Heart left ventricle (tissue), 16 donors: ENCODE measurements at places on chromosomes 16 and 17. TPM values are rescaled to one million over a fixed set of nuclear protein-coding genes. Genes with fewer than 3 reads are reported as not detected.

DNA sequence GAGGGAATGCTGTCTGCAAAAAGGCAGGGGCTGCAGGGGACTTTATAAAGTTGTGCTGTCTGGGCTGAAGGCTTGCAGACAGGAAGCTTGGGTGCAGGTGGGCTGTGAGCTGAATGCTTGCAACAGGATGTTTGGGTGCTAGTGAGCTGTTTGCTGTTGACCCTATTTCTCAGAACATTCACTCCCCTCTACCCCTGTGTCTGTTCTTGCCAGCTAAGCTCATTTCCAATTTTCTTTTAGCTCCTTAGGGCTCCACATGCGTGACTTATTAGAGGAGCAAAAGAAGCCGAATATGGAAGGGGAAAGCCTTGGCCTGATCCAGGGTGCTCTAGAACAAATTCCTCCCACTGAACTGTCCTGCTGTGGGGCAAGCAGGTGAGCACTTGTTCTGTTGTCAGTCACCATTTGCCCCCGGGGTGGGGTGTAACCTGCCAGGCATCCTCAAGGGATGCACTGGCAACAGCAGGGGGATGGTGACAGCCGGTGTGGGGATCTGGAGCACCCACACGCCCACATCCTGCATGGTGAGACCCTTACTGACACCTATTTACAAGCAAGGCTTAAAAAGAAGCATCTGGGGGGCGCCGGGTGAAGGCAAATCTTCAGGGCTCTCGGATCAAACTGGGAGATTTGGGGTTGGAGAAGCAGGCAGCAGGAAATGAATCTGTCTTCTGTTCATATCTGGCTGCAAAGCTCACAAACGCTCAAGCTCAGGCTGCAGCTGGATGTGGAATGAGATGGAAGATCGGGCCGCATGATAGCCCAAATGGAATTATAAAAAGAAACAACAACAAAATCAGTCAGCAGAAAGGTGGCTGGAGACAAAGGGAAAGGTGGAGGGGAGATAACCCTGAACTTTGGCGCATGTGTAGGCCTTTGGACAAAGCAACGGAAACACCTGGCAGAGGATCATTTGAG lies 21.1 kb upstream of the NUP93 start:
- H3K27me3 ChIP-seq, result no peaks in the 10 kb centered on the region
- H3K36me3 ChIP-seq, result no peaks in the 10 kb centered on the region
- DNase-seq, result no peak
- no peak overlapping the region for H3K4me3 ChIP-seq

DNA sequence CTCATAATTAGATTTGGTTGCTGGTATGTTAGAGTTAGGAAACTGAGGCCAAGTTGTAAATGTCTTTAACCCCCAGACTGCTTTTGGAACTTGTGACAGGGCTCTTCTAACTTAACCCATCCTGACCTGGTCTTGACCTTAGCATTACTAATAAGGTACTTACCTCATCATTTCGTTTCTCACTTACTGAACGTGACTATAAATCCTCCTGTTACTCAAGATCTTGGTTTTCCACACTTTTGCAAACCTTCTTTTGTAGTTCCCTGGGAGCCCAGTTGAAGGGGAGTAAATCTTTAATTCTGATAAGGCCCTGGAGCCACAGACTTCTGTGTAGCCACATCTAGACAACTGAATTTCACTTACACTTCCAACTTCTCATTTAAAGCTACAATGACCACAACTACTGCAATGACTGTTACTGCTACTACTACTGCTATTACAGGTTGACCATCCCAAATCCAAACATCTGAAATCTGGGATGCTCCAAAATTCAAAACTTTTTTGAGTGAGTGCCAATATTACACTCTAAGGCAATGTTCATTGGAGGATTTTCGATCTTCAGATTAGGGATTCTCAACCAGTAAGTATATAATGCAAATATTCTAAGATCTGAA lies 248.8 kb upstream of the TBX2 start:
- no peaks in the 10 kb centered on the region for H3K27me3 ChIP-seq
- no peak for DNase-seq
- no peaks in the 10 kb centered on the region for H3K36me3 ChIP-seq

GRCh38 chr16:89344458-89344834 lies 126.9 kb downstream of the ZNF778 start:
- DNase-seq, result no peak
- H3K27ac ChIP-seq, result peak overlapping the region; percentile 5
- no peaks in the 10 kb centered on the region for H3K36me3 ChIP-seq

DNA sequence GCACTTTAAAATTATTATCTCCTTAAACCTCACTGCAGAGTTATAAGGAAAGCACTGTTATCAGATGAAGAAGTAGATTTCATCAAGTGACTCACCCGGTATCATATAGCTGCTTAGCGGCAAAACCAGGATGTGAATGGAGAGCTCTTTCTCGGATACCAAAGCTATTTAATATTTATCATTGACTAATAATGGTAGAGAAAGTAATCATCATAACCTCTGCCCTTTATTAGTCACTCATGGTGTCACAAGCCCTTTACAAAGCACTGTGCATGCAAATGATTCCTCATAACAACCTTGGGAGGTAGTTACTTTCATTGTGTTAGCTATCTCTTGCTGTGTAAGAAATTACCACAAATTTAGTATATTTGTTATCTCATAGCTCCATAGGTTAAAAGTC lies 592.9 kb downstream of the MAF start:
- H3K36me3 ChIP-seq, result no peaks in the 10 kb centered on the region
- no peaks in the 10 kb centered on the region for H3K27me3 ChIP-seq
- no peak overlapping the region for H3K27ac ChIP-seq
- no peak for DNase-seq
- no peak overlapping the region for H3K4me3 ChIP-seq

DNA sequence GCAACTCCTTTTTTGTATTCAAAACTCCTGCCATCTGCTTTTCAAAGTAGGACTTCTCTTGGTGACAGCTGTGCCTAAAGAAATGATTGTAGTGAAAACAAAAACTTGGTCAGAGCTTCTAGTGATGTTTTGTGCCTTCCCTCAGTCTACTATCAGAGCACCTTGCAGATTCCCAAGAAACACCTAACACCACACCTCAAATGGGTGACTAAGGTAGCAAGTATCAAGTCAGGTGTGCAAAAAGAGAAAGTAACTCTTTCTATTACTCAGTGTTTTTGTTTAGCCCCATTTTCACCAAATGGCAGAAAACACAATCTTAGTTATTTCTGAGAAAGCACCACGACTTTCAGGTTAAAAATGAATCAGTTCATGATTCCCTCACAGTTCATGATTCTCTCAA lies 2.0 kb upstream of the PMFBP1 start:
- H3K27me3 ChIP-seq, result no peaks in the 10 kb centered on the region
- H3K36me3 ChIP-seq, result no peaks in the 10 kb centered on the region
- H3K4me3 ChIP-seq, result no peak overlapping the region
- H3K27ac ChIP-seq, result no peak overlapping the region

GRCh38 chr16:67396159-67397035 lies 3.1 kb upstream of the TPPP3 start:
- H3K4me1 ChIP-seq, result peaks cover 37% of the 10 kb centered on the region
- no peaks in the 10 kb centered on the region for H3K36me3 ChIP-seq
- no peak overlapping the region for H3K27ac ChIP-seq
- no peak overlapping the region for H3K4me3 ChIP-seq
- H3K27me3 ChIP-seq, result peaks cover 12% of the 10 kb centered on the region

DNA sequence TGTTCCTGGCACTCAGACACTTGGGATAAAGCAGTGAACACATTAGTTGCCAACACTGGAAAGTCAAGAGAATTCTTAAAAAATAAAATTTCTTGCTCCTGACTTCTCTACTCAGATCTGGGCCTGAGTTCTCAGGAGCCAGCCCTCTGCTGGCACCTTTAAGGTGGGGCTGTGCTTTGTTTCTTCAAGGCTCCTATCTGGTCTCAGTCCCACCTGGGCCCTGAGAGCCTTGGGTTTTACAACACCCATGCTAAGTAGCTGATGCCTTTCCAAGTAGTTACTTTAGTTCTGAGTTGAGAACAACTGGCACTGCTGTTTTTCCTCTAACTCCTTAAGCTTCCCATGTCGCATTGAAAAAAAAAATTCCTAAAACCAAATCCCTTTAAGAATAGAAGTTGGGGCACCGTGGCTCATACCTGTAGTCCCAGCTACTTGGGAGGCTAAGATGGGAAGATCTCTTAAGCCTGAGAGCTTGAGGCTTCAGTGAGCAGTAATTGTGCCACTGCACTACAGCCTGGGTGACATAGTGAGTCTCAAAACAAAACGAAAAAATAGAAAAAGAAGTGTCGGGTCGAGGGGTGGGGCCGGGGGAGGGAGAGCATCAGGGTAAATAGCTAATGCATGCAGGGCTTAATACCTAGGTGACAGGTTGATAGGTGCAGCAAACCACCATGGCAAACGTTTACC lies 16.6 kb downstream of the CHAD start:
- H3K27ac ChIP-seq, result no peak overlapping the region
- DNase-seq, result no peak
- H3K27me3 ChIP-seq, result no peaks in the 10 kb centered on the region

DNA sequence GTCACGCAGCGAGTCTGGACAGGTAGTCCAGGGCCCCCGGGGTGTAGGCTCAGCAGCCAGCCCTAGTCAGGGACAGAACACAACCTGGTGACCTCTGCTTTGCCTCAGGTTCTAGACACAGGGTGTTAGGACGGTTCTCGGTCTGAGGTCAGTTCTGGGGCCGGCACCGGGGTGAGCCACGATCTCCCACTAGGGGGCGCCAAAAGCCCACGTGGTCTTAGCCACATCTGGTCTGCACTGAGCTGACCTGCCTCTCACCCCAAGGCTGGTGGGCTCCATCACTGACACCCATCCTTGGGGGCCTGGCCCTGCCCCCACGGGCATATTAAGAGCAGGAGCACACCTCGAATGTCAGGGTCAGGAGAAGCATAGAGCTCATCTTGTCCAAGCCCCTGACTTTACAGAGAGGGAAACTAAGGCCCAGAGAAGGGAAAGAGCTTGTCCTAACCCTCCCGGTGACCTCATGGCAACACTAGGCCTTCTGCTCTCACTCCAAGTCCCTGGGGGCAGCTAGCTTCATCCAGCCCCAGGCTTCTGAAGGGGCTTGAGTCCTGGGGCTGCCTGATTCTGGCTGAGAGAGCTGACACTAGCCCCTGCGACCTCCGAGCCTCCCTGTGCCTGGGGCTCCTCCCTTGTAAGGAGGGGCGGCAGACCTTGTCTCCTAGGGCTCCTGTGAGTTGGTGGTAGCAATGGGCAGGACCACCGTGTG lies 9.0 kb downstream of the SLC5A10 start:
- no peak overlapping the region for H3K4me3 ChIP-seq
- H3K27me3 ChIP-seq, result no peaks in the 10 kb centered on the region
- no peak overlapping the region for H3K27ac ChIP-seq
- DNase-seq, result peak; percentile 81

DNA sequence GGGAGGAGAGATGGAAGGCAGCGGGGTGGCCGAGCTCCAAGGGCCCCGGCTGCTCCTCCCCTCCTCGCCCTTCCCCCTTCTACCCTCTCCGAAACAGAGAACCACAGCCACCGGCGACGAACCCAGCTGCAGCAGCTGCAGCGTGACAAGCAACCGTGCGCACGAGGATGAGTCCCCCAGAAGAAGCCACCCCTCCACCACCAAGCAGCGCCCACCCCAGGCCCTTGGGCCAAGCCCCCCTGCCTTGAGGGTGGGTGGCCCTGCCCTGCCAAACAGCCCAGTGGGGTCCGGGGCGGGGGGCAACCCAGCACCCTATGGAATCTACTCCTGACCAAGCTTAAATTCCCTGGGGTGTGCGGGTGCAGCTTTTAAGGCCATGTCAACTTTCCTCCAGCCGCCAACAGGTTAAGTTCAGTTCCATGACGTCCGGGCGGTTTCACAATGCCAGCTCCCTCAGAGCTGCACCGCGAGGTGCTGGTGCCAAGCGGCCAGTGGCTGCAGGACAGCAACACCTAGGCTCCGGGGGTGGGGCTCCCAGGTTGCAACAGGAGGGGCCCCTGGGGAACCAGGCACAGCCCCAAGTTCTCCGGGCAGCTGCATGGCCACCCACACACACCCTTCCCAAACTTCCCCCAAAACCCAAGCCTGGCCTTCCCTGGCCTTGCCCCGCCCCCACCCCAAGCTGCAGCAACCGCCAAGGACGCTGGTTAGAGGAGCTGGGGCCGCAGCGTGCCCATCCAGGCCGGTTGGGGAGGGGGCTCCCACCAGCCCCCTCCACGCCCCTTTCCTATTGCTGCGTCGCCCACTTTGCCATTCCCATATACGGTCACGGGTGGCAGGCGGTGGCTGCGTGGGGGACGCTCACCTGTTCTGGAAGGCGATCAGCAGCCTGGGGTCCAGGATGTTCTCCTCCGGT lies 2.0 kb downstream of the CBX4 start:
- peak overlapping the region; percentile 94 for H3K27ac ChIP-seq
- peaks cover 54% of the 10 kb centered on the region for H3K4me1 ChIP-seq
- H3K4me3 ChIP-seq, result peak overlapping the region; percentile 99

GRCh38 chr16:55468352-55468990 lies 10.5 kb upstream of the MMP2 start:
- no peak overlapping the region for H3K4me3 ChIP-seq
- no peaks in the 10 kb centered on the region for H3K4me1 ChIP-seq
- H3K27ac ChIP-seq, result no peak overlapping the region
- no peaks in the 10 kb centered on the region for H3K36me3 ChIP-seq

DNA sequence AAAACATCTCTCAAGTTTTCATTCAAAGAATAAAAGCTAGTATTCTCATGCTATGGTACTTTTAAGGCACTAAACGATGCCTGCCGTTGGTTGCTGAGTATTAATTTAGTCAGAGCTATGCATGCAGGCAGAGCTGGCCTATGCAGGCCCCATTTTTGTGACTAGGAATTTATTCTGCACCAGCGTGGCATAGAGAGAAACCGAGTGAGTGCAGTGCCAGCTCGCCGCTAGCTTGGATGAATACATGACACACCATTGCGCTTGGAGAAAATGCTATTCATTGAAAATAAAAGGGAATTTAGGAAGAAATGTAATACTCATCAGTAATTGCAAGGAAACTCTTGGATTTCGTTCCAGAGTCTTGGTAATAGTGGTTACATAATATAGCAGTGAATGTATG lies 231.6 kb upstream of the RBFOX1 start:
- no peak overlapping the region for H3K27ac ChIP-seq
- no peaks in the 10 kb centered on the region for H3K4me1 ChIP-seq
- H3K36me3 ChIP-seq, result no peaks in the 10 kb centered on the region
- H3K4me3 ChIP-seq, result no peak overlapping the region
- DNase-seq, result no peak

CDH13 gene
- 139 TPM for total RNA-seq

CRHR1 gene
- total RNA-seq, result not detected

TLCD3A gene
- 4.7 TPM for total RNA-seq
